T follicular helper cell (primary cell): ENCODE measurements at places on chromosomes 13 and 19.

- DNase-seq, result no peak
Measured at GRCh38 chr19:3268326-3268725, 43.9 kb downstream of the CELF5 start.

- DNase-seq, result no peak
Measured at GRCh38 chr19:38615007-38615581, 2.7 kb downstream of the MAP4K1 start.

DNA sequence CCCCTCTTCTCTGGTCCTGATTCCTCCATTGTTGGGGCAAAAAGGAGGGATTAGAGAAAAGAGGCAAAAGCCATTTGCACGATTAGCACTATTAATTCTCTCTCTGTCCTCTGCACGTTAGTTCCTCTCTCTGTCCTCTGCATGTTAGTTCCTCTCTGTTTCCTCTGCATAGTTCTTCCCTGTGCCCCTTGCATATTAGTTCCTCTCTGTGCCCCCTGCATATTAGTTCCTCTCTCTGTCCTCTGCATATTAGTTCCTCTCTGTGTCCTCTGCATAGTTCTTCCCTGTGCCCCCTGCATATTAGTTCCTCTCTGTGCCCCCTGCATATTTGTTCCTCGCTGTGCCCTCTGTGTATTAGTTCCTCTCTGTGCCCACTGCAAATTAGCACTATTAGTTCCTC is 847.2 kb upstream of the GPC6 start:
- DNase-seq, result no peak

- DNase-seq, result peak; percentile 0
Measured at GRCh38 chr13:32164622-32165268, 133.2 kb downstream of the FRY start.

DNA sequence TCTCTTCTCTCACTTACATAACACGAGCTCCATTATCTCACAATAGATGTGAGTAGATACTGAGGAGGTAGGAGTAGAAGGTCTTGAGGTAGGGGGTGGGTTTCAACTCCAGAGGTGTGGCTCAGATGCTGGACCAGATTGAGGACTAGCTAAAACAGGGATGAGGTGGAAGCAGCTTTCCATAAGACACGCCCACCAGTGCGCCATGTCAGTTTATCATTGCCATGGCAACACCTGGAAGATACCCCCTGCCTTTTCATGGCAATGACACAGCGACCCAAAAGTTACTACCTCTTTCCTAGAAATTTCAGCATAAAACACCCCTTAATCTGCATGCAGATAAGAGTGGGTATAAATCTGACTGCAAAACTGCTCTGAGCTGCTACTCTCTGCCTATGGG is 44.1 kb downstream of the KCTD15 start:
- DNase-seq, result no peak

DNA sequence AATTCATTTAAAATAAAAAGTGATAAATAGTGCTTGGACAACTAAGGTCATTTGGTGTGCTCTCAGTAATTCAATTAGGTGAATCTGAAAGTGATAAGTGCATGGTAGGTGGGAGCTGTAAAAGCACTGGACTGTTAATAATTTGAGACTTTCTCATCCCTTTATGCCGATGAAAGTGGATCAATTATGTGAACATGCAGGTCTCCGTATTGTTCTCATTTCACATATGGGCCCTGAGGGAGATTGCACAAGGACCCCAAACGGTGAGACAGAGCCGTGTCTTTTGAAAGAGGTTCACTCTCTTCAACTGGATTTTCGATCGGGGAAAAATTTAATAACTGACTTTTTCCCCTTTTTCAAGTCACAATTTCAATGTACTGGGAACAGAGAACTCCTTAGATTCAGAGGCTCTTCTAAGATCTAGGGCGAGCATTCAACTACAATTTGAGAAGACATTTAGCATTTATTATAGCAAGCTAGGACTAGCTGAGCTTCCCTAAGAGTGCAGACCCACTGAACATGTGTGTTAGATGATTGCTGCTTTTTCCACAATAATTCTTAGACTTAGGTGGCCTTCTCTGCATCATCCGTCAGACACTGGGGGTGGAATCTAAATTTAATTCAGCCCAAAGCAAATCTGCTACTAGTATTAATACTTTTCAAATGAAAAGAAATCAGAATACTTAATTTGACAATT is 347.6 kb downstream of the OXGR1 start:
- DNase-seq, result no peak

DNA sequence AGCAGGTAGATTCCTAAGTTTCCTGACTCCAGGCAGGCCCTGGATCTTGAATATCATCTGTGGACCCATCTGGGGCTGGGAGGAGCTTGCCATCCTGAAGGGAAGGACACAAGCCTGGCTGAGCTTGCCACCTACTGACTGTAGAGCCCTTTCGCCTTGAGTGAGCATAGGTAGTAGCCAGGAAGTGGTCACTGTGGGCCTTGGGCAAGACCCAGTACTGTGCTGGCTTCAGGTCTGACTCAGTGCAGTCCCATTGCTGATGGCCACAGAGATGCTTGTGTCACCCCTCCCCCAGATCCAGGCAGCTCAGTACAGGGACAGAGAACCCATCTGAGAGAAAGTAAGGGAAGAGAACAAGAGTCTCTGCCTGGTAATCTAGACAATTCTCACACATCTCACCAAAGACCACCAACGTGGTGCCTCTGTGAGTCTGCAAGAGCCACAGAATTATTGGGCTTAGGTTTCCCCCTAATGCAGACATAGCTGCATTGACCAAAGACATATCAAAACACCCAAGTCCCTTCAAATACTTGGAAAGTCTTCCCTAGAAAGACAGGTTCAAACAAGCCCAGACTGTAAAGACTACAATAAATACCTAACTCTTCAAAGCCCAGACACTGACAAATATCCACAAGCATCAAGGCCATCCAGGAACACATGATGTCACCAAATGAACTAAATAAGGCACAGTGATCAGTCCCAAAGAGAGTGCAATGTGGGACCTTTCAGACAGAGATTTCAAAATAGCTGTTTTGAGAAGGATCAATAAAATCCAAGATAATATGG is 108.2 kb upstream of the WASF3 start:
- no peak for DNase-seq

DNA sequence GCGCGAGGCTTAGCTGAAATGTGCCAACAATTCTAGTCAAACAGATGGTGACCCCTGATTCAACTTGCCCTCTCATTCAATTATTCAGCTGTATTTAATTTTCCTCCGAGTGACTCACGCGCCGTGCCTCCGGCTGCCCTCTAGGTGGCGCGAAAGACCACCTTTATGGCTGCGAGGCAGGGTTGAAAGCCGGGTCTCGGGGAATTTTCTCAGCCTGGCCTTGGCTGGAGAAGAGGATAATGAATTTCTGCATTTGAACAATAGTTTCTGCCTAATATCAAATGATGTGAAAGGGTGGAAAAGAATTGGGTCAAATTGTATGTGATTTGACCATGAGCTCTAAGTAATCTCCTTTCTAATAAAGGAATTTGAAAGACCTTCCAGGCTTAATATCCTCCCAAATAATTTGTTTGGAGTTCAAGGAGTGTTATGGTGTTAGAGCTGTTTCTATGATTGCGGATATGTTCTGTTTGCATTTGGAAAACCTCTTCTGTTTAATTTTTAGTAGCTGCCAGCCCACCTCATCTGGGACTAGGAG is 310.9 kb downstream of the ZNF536 start:
- DNase-seq, result peak; percentile 22

DNA sequence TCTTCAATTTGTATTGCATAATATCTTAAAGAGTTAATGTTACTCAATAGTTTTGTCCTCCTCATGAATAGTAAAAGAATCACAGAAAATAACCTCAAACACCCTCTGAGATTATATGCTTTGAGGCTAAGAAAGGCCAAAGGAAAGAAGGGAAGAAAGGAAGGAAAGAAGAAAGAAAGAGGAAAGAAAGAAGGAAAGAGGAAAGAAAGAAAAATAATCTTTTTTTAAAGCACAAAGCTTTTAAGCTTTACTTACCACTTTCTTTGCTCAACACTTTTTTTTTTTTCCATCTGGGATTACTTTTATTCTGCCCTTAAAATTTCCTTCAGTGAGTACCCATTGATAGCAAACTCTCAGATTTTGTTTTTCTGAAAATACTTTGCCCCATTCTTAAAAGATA is 369.1 kb downstream of the FGF9 start:
- no peak for DNase-seq

GRCh38 chr13:40519637-40520036 is 146.8 kb downstream of the FOXO1 start:
- no peak for DNase-seq

- DNase-seq, result no peak
Measured at GRCh38 chr19:30722186-30722585, 350.0 kb downstream of the ZNF536 start.

DNA sequence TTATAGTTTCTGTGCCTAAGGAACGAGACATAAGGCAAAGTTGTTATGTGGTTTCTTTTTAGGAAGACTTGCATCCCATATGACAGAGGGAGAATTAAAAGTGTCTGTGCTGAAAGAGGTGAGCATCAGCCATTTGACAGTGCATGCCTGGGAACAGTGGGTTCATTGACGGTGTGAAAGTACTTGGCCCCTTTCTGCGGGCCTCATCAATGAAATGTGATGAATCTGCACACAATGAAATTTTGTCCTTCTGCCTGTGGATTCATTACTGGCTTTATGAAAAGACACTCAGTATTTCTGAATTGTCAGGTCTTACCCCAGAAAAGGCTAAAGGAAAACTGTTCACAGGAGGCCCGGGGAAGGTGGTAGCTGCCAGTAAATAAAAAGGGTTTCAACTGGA is 295.8 kb downstream of the FOXO1 start:
- no peak for DNase-seq

DNA sequence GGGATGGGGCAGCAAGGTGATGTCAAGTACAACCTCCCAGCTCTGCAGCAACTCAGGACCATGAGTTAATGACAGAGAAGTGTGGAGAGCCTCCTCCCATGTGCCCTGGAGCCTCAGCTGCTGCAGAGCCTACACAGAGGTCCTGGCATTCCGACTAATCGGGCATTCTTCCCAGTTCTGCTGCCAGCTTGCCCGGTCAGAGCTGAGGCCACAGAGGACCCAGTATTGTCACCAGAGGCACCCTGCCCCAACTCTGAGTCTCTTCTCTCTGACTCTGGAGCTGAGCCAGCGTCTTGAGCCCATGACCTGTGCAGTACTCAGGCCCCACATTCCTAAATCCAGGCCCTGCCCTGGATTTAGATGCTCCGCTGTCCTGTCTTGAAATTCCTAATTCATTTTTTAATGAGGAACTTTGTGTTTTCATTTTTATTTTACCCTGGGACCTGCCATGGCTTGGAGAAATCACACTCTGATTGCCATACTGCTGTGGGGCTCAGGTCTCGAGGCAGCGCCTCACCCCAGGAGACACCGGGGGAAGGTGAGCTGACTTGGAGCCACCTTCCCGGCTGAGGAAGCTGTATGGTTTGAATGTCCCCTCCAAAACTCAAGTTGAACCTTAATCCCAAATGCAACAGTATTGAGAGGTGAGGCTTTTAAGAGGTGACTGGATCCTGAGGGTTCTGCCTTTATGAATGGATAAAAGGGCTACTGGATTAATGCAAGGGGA is 144.9 kb upstream of the ZNF507 start:
- DNase-seq, result no peak

GRCh38 chr19:2645826-2646225 is 56.7 kb downstream of the GNG7 start:
- no peak for DNase-seq

DNA sequence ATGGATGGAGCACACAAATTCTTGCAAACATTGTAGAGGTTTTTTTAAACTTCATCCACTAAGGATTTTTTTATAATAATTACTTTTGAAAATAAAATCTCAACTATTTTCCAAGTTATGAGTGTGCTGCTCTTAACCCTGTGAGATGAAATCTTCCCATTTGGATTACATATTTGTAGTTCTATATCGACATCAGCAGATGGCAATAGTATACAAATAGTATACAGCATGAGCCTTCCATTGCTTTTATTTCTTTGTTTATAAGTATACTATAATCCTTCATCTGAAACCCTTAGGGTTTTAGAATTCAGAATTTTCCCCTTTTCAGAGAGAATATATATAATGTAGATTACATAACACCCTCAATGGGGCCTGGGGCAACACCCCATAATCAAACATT is 70.5 kb downstream of the GJA3 start:
- DNase-seq, result no peak

DNA sequence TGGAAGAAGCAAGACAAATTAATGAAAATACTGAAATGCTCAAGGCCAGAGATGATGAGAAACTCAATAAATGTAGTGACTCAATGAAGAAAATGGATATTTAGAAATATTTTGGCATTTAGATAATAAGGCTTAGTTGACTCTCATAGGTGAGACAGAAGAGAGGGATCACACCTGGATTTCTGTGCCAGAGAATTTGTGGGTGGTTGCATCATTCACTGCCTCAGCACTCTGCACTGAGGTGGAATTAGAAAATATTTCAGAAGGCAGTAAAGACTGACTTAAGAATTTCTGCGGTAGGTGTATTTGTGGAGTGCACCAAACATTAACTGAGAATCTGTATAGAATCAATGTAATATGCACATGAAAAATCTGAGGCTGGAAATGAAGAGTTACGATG is 848.3 kb upstream of the PCDH9 start:
- DNase-seq, result no peak

GRCh38 chr13:98856983-98857382 is 104.5 kb upstream of the SLC15A1 start:
- DNase-seq, result no peak

- DNase-seq, result no peak
Measured at GRCh38 chr13:110150384-110151101, 156.4 kb downstream of the COL4A1 start.

- DNase-seq, result no peak
Measured at GRCh38 chr13:26382366-26382765, 128.4 kb downstream of the CDK8 start.

- no peak for DNase-seq
Measured at GRCh38 chr13:30831515-30831914, 74.6 kb upstream of the MEDAG start.

DNA sequence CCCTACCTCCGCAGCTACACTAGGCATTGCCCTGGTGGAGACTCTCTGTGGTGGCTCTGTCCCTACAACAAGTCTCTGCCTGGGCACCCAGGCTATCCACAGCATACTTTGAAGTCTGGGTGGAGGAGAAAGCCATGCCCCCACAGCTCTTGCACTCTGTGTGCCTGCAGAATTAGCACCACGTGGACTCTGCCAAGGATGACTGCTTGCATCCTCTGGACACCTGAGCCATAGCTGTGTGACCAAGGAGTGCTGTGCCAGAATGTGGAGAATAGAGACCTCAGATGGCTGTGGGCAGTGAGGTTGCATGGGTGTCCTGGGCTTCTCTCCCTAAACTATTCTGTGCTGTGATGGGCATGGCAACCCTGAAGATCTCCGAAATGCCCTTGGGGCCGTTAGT is 21.2 kb upstream of the MCF2L start:
- no peak for DNase-seq

- no peak for DNase-seq
Measured at GRCh38 chr19:16146112-16146511, 2.6 kb downstream of the HSH2D start.
